SHP77 treated with DMSO at 0.1 percent for 48 hours (cell line): ENCODE measurements at places on chromosomes 6 and 20.

- no peak for DNase-seq
These were observed 179.8 kb downstream of the CLIC5 start for GRCh38 chr6:45835721-45836437.

DNA sequence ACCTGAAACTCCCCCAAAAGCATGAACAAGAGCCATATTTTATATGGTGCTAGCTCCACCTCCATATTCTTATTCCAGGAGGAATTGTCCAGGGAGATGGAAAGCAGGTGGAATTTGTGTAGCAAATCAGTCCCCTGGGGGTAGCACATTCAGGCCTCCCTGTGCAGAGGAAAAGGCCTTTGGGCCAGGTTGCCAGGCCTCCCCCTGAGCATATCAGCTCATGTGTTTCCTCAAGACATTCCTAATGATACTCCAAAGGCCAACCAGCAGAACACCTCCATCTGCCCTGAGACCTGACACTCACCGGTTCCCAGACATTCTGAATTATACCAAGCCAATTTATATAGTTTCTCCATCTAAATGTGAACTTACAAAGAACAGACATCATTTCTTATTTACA lies 2.6 kb upstream of the BANF2 start:
- DNase-seq = no peak

DNA sequence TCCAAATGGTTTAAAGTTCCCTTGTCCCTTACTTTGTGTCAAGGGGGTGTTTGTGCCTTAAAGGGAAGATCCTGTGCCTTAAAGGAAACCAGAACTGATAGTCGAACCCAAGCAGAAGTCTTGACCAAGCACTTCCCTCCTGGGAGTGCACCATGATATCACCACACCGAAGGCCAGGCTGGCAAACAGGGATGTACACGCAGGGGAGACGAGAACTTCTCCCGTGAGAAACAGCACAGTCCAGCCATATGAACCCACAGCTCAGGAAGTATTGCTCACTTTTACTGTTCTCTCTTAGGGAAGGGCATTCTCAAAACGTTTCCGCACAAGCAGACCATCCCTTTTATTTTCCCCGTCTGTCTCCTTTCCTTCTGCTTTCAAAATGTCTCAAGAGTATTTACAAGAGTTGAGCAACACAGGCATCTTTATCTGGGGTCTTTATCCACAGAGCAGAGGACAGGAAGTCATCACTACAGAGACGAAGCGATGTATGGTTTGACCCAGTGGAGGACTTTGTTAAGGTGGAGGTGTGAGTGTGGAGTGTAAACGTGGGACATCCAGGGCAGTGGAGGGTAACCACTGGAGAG lies 12.8 kb upstream of the SERPINB1 start:
- no peak for DNase-seq

- no peak for DNase-seq
These were observed 11.0 kb downstream of the SCUBE3 start for GRCh38 chr6:35224720-35225119.

DNA sequence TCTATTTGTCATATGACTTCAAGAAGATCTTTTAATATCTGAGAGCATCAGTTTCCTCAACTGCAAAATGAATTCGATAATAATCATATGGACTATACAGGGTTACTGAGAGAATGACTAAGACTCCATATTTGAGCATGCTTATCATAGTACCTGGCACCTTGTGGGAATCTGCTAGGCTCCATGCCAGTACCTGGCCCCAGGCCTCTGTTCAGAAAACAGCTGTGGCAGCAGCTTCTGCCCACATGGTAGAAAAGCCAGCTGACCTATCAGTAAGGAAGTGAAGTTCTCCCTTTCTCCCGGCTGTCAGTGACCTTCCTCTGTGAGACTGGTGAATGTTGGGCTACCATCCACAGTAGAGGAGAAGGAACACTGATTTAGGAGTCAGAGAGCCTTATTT lies 574.9 kb upstream of the CHD6 start:
- no peak for DNase-seq
